ENCODE measurements at places on chromosomes 12 and 14. TPM values are rescaled to one million over a fixed set of nuclear protein-coding genes. Genes with fewer than 3 reads are reported as not detected.

GRCh38 chr14:61661471-61662400 lies 33.6 kb upstream of the HIF1A start:
- DNase-seq = no peak

DNA sequence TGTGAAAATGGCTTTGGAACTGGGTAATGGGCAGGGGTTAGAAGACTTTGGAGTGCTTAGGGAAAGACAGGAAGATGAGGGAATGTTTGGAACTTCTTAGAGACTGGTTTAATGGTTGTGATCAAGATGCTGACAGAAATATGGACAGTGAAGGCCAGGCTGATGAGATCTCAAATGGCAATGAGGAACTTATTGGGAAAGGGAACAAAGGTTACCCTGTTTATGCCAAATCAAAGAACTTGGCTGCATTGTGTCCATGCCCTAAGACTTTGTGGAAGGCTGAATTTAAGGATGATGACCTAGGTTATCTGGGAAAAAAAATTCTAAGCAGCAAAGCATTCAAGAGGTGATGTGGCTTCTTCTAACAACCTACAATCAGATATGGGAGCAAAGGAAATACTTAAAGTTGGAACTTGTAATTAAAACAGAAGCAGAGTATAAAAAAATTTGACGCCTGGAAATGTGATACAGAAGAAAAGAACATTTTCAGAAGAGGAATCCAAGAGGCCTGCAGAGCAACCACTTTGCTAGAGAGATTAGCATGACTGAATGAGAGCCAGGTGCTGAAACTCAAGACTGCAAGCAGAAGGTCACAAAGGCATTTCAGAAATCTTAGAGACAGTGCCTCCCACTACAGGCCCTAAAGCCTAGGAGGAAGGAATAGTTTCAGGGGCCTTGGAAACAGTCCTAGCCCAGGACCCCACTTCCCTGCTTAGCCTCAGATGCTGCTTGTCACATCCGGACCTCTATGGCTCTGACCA lies 65.6 kb upstream of the FLRT2 start:
- no peak for DNase-seq

GRCh38 chr12:67621926-67622325 lies 26.6 kb upstream of the DYRK2 start:
- no peak for DNase-seq

KCNK10 gene
- not detected for total RNA-seq

DNA sequence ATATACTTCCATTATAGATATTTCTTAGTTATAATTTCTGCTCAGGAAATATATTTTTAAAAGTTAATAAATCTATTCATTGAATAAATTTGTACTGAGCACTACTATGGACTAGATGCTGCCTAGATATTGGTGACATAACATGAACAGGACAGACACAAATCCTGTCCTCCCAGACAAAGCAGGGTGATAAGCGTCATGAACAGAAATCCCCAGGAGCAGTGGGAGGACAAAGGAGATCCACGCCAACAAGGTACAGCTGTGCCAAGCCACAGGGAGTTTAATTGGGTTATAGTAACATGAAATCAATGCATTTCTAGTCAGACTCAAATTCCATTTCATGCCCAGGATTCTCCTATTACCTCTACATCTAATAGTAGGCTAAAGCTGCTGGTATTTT lies 171.8 kb upstream of the CPNE8 start:
- no peak for DNase-seq

All from MG63 (cell line).